ENCODE measurements at places on chromosomes 4 and X.

GRCh38 chr4:135144498-135144897 lies 942.9 kb upstream of the PABPC4L start:
- DNase-seq: no peak

DNA sequence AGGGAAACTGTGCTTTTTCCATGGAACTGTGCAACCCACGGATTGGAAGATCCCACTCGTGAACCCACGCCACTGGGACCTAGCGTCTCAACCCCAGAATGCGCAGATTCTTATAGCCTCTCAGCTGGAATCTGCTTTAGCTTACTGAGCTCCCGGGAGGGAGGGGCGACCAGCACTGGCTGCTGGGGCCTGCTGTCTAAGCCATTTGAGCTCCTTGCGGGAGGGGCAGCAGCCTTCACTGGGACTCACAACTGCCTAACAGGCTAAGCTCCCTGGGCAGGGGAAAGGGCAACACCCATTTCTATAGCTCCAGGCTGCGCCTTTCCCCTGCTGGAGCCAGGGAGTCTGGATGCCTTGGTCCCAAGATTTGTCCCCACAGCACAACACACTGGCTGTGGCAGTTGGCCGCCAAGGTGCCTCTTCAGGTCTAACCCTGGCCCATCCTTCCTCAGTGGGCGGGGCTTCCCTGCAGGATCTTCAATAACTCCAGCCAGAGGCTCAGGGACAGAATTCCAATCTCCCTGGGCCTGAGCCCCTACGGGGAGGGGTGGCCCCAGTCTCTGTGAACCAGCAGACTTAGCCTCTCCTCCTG lies 451.7 kb upstream of the PITX2 start:
- no peak for DNase-seq

- DNase-seq: peak; percentile 26
These were observed 235.3 kb downstream of the GPAT3 start for GRCh38 chr4:83771113-83771705.

DNA sequence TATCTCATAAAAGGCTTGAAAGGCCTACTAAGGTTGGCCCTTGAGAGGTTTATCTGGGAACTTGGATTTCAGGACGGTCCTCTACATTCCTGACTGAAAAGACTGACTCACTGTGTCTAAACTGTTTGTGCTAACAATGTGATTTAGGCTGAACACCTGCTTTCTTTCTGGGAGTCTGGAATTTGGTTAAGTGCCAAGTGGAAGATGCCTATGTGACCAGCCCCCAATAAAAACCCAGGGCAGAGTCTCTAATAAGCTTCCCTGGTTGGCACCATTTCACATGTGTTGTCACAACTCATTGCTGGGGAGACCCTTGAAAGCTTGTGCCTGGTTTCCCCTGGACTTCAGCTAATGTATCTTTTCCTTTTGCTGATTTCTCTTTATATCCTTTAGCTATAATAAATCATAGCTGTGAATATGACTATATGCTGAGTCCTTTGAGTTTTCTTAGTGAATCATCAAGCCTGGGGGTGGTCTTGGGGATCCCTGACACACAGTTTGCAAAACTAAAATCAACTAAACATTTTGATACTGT lies 55.1 kb downstream of the GPR82 start:
- DNase-seq: no peak

DNA sequence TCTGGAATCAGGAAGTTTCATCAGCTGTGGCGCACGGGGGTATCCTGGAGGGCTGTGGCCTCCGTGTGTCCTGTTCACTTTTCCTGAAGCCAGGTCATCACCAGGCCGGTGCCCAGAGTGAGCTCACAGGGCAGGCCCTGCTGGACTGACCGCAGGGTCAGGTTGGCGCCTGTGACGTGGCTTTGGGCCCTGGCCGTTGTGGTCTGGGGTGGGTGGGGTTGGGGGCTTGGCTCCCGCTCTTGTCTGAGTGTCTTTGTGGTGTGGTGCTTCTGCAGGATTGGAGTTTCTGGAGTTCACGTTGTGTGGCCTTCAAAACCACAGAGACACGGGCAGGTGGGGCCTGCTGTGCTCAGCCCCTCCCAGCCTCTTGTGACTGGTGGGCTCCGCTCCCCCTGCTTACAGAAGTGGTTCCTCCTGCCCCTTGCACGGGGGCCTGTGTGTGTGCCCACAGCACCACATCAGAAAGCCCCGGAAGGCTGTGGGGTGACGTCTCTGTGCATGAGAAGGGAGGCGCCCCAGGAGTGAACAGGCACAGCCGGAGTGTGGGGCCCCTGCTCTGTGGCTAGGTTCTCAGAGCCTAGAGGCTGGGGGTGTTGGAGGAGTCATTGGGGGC lies 9.5 kb downstream of the RGS12 start:
- no peak for DNase-seq

Measured in H54 (cell line).